ENCODE measurements at places on chromosomes 4 and X.

DNA sequence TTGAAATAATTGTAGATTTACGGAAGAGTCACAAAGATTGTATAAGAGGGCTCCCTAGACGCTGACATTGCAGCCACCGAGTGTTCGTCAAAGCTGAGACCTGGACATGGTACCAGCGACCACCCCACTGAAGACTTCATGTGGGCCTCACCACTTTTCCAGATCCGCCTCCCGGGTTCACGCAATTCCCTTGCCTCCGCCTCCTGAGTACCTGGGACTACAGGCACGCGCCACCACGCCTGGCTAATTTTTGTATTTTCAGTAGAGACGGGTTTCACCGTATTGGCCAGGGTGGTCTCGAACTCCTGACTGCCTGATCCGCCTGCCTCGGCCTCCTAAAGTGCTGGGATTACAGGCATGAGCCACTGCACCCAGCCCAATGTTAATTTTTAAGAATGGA, 29.7 kb downstream of the CPLX1 start:
- no peak for DNase-seq

DNA sequence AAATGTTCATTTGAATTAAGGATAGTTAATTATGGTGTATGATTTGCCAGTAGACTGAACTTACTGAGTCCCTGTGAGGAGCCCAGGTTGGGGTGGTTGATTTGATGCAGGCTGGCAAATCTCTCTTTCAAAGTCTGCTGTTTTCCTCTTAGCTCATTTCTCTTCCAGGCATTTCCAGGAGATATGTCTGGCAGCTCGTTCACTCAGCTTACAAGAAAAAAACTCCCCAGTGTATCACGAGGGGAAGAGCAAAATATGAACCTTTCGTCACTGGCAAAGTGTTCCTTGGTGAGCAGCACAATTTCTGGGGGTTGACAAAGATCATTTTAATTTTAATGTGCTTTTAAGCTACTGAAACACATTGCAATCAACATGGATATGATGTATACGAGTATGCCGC, 244.2 kb downstream of the CBLL2 start:
- DNase-seq = no peak

GRCh38 chr4:15901007-15901406, 37.5 kb downstream of the FGFBP1 start:
- DNase-seq = no peak

DNA sequence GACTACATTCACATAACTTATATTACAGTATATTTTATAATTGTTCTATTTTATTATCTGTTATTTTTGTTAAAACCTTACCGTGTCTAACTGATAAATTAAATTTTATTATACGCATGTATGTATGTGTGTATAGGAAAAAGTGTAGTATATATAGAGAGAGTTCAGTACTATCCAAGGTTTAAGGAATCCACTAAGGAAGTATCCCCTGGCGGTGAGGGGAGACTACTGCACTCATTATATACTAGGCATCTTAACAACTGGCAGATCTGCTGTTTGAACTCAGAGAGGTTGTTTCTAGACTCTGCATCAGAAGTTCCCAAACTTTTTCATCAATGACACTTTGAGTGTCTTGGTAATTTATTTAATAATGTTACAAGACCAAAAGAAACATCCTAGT, 70.9 kb downstream of the NDST4 start:
- DNase-seq = no peak

DNA sequence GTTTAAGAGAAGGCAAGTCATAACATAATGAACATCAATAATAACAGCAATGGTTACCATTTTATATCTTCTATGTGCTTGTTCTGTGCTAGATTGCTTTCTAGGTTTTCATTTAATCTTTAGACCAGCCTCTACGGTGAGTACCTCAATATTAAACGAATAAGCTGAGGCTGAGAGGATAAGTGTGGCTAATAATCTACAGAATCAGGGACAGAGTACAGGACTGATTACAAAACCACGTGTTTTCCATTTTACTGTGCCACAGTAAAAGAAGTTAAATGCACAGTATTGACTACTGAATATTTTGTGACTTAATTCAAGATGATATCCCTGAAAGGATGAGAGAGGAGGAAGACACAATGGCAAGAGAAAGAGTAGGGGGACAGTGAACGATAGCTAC, 56.3 kb downstream of the HUWE1 start:
- no peak for DNase-seq

DNA sequence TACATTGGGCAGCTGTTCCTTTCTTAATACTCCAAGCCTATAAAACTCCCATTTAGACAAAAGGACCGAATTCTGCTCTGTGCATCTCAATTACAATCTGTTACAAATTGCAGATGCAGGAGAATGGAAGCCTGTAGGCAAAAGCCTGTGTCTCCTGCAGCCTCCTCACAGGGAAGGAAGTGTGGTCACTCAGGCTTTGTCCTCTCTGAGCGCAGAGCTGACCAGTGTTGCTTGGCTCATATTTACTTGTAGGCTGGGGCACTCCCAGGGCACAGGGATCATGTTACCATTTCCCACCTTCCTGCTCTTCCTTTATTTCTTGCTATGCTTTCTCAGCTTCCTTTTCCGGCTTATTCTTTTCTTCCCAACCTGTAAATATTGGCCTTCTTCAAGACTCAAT, 15.7 kb downstream of the SUPT20HL2 start:
- DNase-seq = no peak

- DNase-seq = no peak
These were observed 42.1 kb downstream of the NEIL3 start for GRCh38 chr4:177351622-177352244.

DNA sequence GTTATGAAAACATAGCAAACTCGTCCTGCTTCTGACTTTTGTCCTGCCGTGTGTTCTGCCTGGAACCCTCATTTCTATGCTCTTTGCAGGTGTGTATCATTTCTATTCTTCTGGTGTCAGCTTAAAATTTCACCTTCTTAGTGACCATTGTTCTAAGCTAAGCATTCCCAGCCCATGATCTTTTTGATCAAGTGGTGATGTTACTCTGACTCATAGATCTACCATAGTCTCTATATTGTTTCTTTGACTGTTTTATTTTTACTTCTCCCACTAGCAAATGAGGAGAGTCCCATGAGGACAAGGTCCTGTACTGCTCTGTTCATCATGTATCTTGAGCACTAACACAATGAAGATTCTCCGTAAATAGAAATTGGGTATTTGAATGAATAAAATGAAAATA, 14.1 kb upstream of the CXCL6 start:
- no peak for DNase-seq

DNA sequence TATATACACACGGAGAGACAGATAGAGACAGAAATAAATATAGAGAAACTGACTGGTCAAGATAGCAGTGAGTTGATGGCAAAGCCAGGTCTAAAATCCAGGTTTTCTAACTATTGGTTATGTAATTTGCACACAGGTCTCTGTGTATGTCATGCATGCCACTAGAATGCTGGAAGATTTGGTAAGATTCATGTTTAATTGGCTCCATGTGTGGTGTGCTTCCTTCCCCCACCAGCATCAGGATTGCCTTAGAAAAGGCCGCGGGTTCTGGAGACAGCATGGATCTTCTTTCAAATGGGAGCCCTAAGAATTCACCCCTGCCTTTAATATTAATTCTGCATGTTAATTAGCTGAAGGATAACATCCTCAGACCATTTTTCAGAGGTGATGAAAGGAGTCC, 31.3 kb downstream of the HAND2 start:
- no peak for DNase-seq

GRCh38 chr4:14234307-14234706, 606.8 kb upstream of the BOD1L1 start:
- DNase-seq = no peak

- DNase-seq = no peak
These were observed 732.6 kb upstream of the PABPC4L start for GRCh38 chr4:134934036-134934808.

GRCh38 chr4:10115271-10115796, 1.3 kb downstream of the WDR1 start:
- DNase-seq = no peak

GRCh38 chr4:130542953-130543352, 1447.0 kb downstream of the C4orf33 start:
- no peak for DNase-seq

DNA sequence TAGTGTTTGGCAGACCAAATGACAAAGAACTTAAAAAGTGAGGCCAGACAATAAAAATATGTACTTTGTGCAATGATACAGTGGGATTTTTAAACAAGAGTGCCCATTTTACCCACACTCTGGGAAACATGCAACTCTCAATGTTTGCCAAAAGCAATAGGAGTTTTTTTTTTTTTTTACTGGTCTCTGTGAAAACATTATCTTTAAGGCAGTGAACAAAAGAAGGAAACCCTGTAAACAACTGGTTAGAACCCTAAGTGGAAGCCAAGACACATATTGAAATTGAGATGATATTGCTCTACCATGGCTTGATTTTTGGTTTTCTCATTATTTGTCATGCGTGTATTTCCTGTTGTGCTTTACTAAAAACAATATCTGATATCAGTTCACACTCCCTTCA, 67.2 kb upstream of the PPP3CA start:
- DNase-seq = no peak

DNA sequence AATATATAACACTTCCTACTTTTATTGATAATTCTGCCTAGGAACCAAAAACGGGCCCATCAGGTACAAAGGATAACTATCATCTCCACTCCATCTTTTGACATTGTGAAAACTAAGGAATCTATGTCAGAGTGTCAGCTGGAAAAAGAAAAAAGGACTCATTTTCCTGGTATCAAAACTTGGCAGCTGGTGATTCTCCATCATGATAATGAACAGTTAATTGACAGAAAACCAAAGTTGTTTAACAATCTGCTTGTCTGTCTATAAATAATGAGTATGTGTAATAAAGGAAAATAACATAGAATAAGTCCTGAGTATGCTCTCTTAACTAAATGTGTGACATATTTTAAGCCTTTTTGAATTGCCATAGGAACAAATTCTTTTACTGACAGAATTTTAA, 31.4 kb downstream of the CXorf58 start:
- DNase-seq = no peak

- no peak for DNase-seq
These were observed 718.9 kb downstream of the ARAP2 start for GRCh38 chr4:35525192-35525978.

- peak; percentile 65 for DNase-seq
These were observed 57.2 kb downstream of the RUFY3 start for GRCh38 chr4:70778888-70779422.

- DNase-seq = no peak
These were observed 288.9 kb upstream of the TECRL start for GRCh38 chr4:64698171-64698570.

GRCh38 chr4:52425751-52426326, 233.3 kb downstream of the USP46 start:
- no peak for DNase-seq

GRCh38 chr4:95546866-95547714, 1.7 kb downstream of the UNC5C start:
- no peak for DNase-seq

GRCh38 chr4:146176891-146177290, 1.4 kb downstream of the LSM6 start:
- no peak for DNase-seq

DNA sequence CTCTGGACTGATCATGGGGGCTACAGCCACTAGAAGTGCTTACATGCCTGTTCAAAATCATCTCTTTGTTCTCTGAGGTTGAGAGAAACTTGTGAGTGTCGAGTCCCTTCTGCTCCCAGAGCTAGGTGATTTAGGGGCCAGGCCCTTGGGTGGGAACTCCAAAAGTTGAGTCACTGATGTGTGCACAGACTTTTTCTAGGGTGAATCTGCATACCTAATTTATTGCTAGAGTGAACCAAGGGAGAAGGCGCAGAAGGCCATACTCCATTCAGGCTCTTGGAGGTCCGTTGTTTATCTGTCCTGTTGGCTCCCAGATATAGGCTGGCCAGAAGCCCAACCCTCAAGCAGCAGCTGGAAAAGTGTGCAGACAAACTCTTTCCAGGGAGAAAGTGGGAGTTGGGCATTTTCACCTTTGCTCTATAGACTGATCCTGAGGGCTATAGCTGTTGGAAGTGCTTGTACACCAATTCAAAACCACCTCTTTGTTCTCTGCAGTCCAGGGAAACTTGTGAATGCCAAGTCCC, 80.8 kb upstream of the ARX start:
- DNase-seq = no peak

- DNase-seq = no peak
These were observed 35.1 kb downstream of the FHL1 start for GRCh38 chrX:136182414-136182813.

- DNase-seq = no peak
These were observed 66.4 kb upstream of the C4orf54 start for GRCh38 chr4:99724067-99724466.

GRCh38 chr4:181613200-181613599, 630.0 kb upstream of the TENM3 start:
- no peak for DNase-seq

DNA sequence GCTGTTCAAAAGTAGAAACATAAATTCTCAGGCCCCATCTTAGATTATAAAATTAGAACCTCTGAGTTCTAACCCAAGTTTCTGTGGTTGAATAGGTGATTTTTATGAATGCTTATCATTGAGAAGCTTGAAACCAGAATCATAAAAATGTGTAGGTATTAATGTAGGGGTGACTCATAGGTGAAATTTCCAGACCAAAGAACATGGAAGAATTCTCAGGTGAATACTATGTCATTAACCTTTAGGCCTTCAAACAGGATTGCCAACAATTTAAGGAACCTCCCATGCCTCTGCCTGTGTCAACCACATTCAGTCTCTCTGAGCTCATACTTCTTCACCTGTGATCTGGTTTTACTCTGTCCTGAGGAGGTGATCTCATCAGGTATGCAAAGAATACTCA, 177.8 kb downstream of the NPFFR2 start:
- DNase-seq = no peak

DNA sequence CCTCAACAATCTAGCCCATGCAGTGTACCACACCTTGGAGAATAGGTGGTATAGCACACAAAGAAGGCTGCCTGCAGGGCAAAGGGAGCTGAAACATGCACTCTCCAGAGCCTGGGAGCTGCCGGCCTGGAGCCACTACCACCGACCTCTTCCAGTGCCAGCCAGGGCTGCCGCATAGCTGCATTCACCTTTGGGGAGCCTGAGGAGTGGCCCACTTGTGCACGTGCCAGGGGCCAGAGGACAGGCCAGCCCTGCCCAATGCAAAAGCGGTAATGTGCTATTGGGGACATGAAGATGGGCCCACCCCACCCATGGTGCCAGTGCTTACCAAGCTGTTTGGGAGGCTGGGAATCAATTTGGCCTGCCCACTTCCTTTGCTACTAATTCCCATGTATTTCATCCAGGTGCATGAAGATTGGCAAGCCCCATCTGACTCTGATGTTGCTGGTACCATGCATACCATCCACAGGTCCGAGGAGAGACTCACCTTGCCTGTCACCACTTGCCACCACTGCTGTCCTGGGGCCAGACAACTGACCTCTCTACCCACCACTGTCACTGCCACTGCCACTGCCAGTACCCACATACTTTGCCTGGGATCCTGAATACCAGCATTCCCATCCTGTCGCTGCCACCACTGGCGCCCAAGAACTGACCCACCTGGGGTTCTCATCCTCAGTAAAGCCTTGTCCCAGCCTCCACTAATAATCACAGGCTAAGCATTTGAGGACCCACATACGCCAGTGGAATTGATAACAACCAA, 506.9 kb downstream of the MAGEB5 start:
- no peak for DNase-seq

Data from glomerular endothelial cell (primary cell).